ENCODE measurements at places on chromosomes 12 and 14. TPM values are rescaled to one million over a fixed set of nuclear protein-coding genes. Genes with fewer than 3 reads are reported as not detected.

GRCh38 chr14:22994762-22995275, 12.5 kb upstream of the AJUBA start:
- DNase-seq = no peak

- DNase-seq = no peak
Observed at GRCh38 chr14:36866867-36867266, 205.2 kb downstream of the PAX9 start.

The GLIPR1 gene
- 0.38 TPM for total RNA-seq

The CAND1 gene
- total RNA-seq = 206 TPM

DNA sequence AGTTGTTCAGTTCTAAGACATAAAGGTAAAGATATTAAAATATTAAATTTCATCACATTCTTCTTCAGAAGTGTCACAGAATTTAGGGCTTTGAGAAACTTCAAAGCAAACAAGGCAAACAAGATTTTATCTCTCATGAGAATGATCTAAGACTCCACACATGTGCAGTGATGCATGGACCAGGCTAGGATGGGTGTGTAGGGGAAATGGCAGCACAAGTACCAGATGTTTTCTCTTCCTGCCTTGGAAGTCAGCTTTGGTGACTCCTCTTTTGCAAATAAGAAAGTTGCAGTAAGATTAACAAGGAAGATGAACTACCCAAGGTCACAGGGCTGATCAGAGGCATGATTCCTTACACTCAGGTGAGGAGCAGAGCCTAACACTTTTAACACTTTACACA, 163.8 kb upstream of the LMNTD1 start:
- no peak for DNase-seq

GRCh38 chr12:55771736-55772135, 28.8 kb downstream of the GDF11 start:
- no peak for DNase-seq

The KRT82 gene
- total RNA-seq = not detected

DNA sequence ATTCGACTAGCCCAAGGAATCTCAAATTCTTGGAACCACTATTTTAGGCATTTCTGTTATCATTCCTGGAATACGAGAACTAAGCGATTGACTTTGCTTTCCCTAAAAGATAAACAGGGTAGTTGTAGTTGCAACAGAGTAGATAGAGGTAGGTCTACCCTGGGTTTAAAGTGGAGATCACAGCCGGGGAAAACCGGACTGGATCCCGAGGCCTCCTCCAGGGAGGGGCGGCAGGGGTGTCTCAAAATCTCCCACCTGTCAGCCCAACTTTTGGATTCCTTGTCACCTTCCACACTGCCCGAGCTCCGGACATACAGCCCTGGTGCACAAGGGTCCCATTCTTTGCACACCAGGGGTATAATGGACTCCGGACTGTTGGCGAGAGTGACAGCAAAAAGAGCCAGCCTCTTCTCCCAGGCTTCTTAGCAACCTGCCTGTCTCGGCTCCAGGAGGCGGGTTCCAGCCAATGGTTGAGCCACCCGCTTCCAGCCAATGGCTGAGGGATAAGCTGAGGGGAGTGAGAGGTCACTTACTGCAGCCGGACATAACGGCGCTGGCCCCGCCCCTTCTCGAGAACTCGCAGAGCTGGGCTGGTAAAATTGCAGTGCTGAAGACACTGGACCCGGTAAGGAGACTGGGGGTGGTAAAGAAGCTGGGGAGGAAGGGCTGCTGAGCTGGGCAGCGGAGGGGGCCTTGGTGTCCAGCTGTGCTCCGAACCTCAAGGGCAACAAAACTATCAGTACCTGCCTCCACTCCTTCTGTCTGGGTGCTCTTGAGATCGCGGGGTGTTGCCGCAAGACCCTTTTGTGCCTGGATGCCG, at the start of gene SUOX:
TSS of gene SUOX (plus strand) at position 562 of the 820 bp plus-strand sequence. CDS start 4,946 bp downstream, outside the sequence.
- DNase-seq = peak; percentile 90

DNA sequence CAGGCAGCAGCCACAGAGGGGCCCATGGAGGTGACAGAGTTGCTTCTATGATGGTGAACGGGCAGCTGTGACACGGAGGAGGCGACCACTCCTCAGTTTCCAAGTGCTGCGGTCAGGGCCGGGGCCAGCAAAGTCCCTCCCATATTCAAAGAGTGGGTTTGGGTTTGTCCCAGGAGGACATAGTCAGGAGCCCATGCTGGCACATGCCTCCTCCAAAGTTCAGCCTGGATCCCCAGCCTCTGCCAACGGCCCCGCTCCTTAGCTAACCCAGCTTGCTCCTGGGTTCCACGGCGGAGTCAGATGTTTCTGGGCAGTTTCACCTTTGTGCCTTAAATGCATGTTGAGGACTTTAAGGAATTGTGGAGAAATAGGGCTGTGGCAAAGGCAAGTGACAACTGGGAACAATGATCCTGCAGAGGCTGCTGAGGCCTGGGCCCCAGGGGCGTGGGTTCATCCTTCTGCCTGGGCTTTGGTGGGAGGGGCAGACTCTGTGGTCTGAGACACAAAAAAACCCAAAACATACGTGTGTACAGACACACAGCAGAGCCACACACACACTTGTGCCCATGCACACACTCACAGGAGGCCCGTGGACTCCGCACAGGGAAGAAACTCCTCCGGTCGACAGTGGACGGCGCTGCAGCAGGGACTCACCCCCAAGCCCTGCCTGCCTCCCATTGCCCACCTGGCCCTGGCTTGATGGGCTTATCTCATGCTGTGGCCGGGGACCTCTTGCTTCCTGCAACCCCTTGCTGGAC, 399.4 kb downstream of the TMEM121 start:
- no peak for DNase-seq

- no peak for DNase-seq
Observed at GRCh38 chr12:50894241-50894640, 51.5 kb downstream of the TMPRSS12 start.

DNA sequence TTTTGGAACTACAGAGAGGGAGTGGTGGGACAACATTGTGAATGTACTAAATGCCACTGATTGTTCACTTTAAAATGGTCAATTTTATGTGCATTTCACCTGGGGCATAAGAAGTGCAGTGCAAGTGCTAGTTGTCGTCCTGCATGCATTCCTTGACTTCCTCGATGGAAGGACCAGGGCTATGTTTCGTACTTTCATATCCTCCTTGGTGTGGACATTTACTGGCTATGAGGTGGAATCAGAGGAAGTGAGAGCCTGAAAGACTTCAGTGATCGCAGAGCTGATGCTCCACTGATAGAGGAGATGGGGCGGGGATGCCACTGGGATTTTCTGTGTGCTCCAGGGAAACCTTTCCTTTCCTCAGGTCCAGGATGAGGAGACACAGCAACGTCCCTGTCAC, 54.1 kb upstream of the DDX11 start:
- DNase-seq = no peak

The KRT8 gene
- 194 TPM for total RNA-seq

- DNase-seq = no peak
Observed at GRCh38 chr12:65596514-65597091, 227.7 kb upstream of the HMGA2 start.

The LRRC43 gene
- 0.31 TPM for total RNA-seq

The POTEM gene
- total RNA-seq = not detected

The NPFF gene
- total RNA-seq = not detected

GRCh38 chr12:109820816-109821381, 12.3 kb downstream of the TRPV4 start:
- no peak for DNase-seq

The NKX2-8 gene
- total RNA-seq = not detected

GRCh38 chr14:77204459-77204771, 22.8 kb downstream of the TMEM63C start:
- no peak for DNase-seq

The BEST3 gene
- not detected for total RNA-seq

DNA sequence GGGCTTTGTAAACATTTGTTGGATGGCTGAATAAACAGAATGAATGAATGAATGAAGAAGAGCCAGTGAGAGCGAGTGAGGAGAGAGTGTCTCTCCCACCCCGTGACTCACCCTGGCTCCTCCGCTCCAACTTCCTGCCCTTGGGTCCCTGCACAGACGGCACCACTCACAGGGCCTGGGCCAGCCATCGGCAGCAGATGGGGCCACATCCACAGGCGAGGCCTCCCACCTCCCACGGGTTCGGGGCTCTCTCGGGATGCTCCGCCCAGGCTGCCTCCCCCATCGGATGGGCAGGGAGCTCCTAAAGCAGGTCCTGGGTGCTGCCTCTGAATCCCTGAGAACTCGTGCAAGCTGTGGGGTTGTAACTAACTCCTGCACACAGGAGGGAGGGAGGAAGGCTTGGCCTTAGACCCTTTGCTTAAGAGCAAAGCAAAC, 41.3 kb downstream of the CCNK start:
- DNase-seq = no peak

GRCh38 chr14:65958664-65959562, 527.3 kb upstream of the CCDC196 start:
- no peak for DNase-seq

DNA sequence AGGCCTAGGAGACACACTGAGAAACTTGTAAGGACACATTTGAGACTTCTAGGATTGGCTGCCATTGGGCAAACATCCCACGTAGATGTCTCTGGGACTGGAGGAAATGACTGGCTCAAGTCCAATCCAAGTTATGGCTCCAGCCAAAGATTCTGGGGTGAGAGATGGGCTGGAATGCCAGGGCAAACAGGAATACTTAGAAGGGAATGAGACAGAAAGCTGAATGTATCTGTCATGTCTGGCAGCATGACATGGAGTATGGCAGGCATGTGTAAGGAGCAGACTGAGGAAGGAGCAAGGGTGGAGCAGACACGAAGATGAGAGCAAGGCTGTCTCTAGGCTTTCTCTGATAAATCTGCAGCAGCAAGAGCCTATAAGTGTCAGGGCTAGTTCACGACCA, 209.2 kb downstream of the PHLDA1 start:
- no peak for DNase-seq

Measured in endothelial cell (in vitro differentiated cells).